Dorsolateral prefrontal cortex (tissue), 122 donors: ENCODE measurements at places on chromosomes 13 and 19. TPM values are rescaled to one million over a fixed set of nuclear protein-coding genes. Genes with fewer than 3 reads are reported as not detected.

The ZNF845 gene
- 3.9 TPM for total RNA-seq

The FCGBP gene
- 85.2 TPM for total RNA-seq

The ANGPTL8 gene
- 1.9 TPM for total RNA-seq

The ZNF575 gene
- total RNA-seq = 7.7 TPM

The CA11 gene
- 260 TPM for total RNA-seq

The DZIP1 gene
- total RNA-seq = 63.5 TPM

The COX7A1 gene
- total RNA-seq = 132 TPM

The ERICH4 gene
- total RNA-seq = not detected

The ZNF730 gene
- 1.9 TPM for total RNA-seq

The IFNL1 gene
- total RNA-seq = not detected

The GRIK5 gene
- 59.3 TPM for total RNA-seq

GRCh38 chr19:30567536-30568232 lies 195.5 kb downstream of the ZNF536 start:
- DNase-seq = no peak

GRCh38 chr19:39126312-39127187 lies 964 bp downstream of the PAK4 start:
- DNase-seq = no peak

DNA sequence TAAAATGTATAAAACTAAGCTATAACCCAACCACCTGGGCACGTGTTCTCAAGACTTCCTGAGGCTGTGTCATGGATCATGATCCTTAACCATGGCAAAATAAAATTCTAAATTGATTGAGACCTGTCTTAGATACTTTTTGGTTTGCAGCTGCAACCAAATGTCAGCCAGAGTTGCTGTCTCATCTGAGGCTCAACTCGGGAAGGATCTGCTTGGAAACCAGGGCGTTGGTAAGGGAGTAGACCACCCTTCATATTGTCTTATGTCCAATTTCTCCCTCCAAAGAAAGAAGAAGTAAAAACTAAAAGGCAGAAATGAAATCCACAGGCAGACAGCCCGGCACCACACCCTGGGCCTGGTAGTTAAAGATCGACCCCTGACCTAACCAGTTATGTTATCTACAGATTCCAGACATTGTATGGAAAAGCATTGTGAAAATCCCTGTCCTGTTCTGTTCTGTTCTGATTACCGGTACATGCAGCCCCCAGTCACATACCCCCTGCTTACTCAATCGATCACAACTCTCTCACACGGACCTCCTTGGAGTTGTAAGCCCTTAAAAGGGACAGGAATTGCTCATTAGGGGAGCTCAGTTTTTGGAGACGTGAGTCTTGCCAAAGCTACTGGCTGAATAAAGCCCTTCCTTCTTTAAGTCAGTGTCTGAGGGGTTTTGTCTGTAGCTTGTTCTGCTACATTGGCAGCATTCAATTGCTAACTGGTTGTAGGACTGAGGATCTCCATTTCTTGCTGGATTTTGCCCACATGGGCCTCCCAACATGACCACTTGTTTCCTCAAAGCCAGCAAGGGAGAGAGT lies 22.9 kb upstream of the IGSF23 start:
- DNase-seq = no peak

GRCh38 chr13:110388108-110388943 lies 81.2 kb downstream of the COL4A2 start:
- no peak for DNase-seq

DNA sequence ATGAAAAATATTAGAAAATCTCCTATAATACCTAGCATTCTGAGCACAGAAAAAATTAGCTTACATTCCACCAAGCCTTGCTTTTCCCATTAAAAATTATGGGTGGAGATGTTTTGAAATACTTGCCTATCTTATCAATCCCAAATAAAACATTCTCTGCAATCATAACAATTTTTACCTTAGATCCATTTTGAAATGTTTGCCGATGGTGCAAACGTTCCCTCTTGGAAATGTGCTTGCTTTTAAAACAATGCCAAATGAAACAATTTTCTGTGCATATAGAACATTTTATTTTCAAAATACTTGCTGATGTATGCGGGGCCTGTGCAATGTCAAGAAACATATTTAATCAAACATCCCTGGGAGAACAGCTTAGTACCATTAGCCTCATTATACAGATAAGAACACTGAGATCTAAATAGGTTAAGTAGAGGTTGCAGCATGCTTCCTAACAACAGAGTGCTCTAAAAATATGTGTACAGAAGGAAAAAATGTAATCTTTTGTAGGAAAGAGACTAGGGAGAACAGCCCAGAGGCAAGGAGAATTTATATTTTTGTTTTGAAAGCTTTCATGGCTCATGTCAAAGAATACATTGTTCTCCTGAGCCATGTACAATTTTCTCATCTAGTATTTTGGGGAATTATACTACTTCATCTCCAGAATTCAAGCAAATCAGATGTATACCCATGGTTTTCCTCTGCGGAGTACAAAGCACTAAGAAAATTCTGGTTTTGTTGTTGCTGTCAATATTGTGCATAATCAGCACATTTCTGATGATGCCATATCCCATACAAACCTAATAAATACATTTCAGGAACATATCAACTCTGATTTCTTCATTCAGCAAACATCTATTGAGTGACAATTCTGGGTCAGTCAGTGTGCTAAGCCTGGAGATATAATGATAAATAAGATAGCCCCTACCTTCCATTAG lies 25.9 kb upstream of the FNDC3A start:
- no peak for DNase-seq

DNA sequence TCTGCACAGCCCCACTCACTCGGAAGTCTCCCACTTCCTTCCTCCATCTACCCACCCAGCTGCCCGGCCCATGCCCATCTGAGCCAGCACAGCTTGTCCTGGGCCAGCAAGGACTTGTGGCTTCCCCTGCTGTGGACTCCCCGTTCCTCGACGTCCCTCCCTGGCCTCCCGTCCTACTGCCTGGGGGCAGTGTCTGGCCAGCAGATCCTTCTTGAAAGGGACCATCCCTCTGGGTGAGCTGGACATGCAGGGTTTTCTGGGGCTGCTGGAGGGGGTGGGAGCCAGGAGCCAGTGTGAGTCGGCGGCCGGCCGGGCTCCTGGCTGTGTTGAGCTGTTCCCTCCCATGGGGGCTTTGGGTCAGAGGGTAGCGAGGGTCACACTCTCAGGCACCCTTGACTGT lies 26.7 kb downstream of the CRTC1 start:
- DNase-seq = no peak

GRCh38 chr13:66509175-66509574 lies 721.0 kb downstream of the PCDH9 start:
- no peak for DNase-seq

GRCh38 chr13:40916207-40916998 lies 102.7 kb downstream of the ELF1 start:
- no peak for DNase-seq

GRCh38 chr19:35330475-35330874 lies 1.5 kb downstream of the CD22 start:
- DNase-seq = no peak

DNA sequence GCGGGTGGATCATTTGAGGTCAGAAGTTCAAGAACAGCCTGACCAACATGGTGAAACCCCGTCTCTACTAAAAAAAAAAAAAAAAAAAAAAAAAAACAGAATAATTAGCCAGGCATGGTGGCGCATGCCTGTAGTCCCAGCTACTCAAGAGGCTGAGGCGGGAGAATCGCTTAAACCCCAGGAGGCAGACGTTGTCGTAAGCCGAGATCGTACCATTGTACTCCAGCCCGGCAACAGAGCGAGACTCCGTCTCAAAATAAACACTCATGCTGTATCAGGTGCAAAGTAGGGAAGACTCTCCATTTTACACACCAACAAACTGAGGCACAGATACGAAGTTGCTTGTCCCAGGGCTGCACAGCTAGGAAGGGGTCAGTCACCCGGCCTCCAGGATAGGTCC lies 15.6 kb downstream of the TLE6 start:
- DNase-seq = no peak

GRCh38 chr19:8194528-8195267 lies 14.5 kb upstream of the CERS4 start:
- no peak for DNase-seq

DNA sequence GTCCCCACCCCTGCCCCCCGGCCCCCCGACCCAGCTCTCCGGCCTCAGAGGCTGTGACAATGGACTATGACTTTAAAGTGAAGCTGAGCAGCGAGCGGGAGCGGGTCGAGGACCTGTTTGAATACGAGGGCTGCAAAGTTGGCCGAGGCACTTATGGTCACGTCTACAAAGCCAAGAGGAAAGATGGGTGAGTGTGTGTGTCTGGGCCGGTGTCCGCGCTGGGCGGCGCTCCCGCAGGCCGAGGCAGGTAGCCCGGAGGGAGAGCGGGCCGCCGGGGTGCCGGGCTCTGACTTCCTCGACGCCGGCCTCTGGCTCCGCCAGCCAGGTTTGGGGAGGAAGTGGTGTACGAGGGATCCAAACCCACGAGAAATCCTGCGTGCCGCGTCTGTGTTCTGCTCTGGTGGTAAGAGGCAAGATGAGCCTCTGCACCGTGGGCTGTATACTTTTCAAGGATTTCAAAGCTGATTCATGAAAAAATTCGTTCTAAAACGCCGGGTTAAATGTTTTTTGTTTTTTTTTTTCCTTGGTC lies 718 bp downstream of the CDK8 start:
- DNase-seq = peak; percentile 43

GRCh38 chr19:991174-991931 lies 7.2 kb downstream of the WDR18 start:
- DNase-seq = no peak

GRCh38 chr13:53075356-53076041 lies 46.9 kb downstream of the OLFM4 start:
- no peak for DNase-seq

GRCh38 chr19:58037927-58038687 lies 4.3 kb downstream of the ZSCAN1 start:
- no peak for DNase-seq

GRCh38 chr13:48686636-48687210 lies 33.0 kb downstream of the CYSLTR2 start:
- DNase-seq = no peak

GRCh38 chr19:12782424-12783290 lies 7.3 kb upstream of the HOOK2 start:
- peak; percentile 92 for DNase-seq

DNA sequence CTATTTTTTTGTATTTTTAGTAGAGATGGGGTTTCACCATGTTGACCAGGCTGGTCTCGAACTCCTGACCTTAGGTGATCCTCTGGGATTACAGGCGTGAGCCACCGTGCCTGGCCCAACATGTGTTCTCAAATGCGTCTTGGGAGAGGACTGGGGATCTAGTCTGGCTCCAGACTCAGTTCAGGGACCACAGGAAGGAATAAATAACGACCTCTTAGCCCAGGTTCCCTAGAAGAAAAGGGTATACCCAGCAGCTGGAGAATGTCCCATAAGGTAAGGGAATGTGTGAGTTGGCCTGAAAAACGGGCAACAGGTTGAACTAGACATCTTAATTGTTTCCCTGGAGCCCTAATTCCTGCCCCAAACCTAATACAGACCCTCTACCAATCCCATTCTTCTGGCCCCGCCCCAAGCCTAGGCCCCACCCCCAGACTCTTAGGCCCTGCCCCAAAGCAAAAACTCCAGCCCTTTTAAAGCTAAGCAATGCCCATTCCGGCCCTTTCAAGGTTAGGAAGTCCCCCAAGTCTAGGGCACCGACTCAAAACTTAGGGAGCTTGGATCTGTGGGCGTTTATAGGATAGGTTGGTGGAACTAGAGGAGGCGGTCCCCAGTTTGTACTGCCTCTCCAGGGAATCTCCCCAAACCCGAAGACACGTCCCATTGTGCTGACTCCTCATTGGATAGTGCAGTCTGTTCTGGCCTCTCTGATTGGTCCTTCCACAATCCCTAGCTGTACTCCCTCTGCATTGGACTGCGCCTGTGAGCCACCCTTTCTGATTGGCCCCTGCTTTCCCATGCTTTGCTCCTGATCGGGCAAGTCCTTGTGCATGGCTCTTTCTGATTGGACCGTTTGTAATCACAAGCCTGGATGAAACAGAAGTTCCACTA lies 5.4 kb upstream of the LRFN1 start:
- no peak for DNase-seq

DNA sequence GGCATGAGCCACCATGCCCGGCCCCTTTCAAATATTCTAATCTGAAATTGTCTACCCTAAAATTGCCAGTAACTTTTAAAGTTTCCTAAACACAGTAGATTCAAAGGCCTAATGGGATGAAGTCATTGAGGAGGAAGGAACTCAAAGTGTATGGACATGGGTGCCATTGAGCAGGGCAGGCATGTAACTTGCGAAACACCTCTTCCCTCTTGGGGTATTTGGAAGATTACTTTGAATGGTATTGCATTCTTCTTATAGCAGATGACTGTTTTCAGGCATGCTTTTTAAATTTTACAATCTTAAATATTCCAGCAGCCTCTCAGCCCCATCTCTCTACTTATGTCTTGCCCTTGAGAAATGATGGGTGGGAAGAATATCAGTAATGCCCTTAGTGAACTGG lies 21.0 kb downstream of the TM9SF2 start:
- no peak for DNase-seq

DNA sequence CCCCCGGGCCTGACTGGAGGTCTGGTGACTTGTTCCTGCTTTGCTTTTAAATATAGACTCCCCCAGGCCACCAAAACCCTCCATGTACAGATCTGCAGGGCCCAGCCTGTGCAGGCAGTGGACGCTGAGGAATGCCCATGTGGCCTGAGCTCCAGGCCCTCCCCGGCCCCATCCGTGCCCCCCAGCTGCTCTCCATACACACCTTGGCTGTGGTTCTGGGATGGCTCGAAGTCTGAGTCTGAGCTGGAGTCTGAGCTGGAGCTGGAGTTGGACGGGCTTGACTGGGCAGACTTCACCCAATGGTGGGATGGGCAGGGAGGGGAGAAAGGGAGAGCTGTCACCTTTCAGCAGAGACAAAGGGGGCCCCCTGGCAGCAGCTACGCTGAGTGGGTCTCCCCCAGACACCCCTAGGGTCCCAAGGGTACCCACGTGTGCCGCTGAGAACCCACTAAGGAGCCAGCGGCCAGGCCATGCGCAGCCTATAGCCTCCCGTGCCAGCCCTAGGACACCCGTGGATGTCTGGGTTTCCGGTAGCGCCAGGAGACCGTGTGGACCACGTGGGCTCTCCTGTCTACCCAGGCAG lies 61.9 kb downstream of the MLLT1 start:
- no peak for DNase-seq

- DNase-seq = peak; percentile 82
Measured at GRCh38 chr19:12840091-12841079, 2.1 kb downstream of the MAST1 start.

GRCh38 chr19:5637971-5638370 lies 15.1 kb downstream of the SAFB start:
- no peak for DNase-seq

DNA sequence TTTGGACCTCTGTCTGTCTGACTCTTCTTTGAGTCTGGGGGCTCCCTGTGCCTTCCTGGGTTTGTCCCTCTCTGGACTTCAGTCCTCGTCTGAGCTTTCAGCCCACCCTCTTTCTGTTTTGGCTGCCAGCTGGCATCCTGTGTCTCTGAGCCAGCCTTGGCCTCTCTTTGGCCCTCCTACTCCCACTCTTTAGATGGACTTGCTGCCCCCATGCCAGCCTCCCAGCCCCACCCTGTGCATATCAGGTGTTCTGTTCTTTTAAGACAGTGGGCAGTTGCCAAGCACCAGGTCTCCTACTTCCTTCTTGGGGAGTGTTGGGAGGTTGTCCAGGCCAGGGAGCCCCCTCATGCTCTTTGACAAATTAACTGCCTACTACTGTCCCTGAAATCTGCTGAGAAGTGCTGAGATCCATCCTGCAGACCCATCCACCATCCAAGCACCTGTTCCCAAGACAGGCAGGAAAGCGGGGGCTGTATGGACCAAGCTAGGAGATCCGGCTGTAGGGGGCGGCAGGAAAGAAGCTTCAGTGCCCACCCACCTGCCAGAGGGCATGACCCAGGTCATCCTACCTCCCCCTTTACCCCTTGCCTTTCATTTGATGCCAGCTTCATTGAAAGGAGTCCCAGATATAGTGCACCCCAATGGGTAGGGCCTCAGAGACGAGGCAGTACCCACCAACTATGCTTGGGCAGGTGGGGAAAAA lies 9.6 kb downstream of the CIC start:
- no peak for DNase-seq
